Type B pancreatic cell (in vitro differentiated cells): ENCODE measurements at places on chromosomes 13 and 19. TPM values are rescaled to one million over a fixed set of nuclear protein-coding genes. Genes with fewer than 3 reads are reported as not detected.

Gene C1QTNF9B
- total RNA-seq = not detected in 2 replicates

Gene CALM3
- 315 and 335 TPM in 2 replicates for total RNA-seq

Gene HMG20B
- 60.1 and 78.3 TPM in 2 replicates for total RNA-seq

Gene TTC9B
- total RNA-seq = 0.39 and 0.48 TPM in 2 replicates

Gene KLK3
- total RNA-seq = not detected in 2 replicates

Gene TSSK6
- 1.5 and 2.3 TPM in 2 replicates for total RNA-seq

Gene RAB20
- total RNA-seq = 6.4 and 9.1 TPM in 2 replicates

Gene LILRB4
- not detected in 2 replicates for total RNA-seq

Gene ANGPTL8
- not detected in 2 replicates for total RNA-seq

Gene SYCN
- total RNA-seq = not detected in 2 replicates

DNA sequence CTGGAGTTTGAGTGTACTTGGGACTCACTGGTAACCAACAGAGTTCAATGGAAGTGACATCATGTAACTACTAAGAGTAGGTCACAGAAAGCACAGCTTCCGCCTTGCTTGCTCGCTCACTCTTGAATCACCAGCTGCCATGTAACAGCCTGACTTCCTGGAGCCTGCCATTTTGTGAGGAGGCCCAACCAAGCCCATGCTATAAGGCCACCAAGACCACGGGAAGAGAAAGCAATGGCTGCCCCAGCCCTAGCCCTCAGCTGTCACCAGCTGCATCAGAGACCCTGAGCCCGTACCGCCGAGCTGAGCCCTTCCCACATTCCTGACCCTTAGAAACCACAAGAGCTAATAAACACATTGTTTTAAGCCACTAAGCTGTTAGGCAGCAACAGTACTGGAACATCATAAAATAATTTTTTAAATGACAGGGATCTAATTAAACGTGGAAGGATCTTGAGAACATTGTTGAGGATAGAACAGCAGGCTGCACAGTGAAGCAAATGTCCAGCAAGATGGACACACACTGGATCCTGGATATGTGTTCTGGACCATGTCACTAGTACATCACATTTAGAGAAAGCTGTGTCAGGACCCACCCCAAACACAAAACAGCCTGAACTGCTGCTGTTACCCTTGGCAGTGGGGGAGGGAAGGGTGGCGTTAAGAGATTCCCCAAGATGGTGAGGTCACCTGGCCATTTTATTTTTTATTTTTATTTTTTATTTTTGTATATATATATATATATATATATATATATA, 21.7 kb upstream of the LDLR start:
- peaks cover 6% of the 10 kb centered on the region for H3K4me1 ChIP-seq
- H3K4me3 ChIP-seq = no peak overlapping the region
- H3K27me3 ChIP-seq = no peaks in the 10 kb centered on the region
- H3K27ac ChIP-seq = peak overlapping the region; percentile 26

DNA sequence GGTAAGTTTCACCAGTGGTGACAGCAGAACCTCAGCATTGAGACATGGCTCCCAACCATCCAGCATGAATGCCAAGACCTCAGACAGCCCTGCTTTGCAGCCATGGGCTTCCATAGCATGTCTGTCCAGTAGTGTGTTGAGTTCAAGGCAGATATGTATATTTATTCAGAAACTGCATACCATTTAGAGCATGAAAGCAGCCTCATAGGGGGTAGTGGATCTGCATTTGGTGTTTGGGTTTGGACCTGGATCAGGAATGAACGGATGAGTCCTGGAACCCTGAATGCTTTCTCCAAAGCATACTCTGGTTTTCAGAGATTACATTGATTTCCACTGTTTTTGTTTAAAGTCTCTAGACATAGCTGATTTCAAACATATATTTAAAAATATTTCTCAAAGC, 114.3 kb downstream of the ESD start:
- no peak overlapping the region for H3K27ac ChIP-seq
- DNase-seq = no peak
- H3K4me1 ChIP-seq = peaks cover 31% of the 10 kb centered on the region
- no peaks in the 10 kb centered on the region for H3K27me3 ChIP-seq
- H3K36me3 ChIP-seq = no peaks in the 10 kb centered on the region

- H3K27ac ChIP-seq = peak within 1 kb of the TSS; percentile 82
- peaks cover 7% of the 10 kb centered on the region for H3K4me1 ChIP-seq
- peak within 1 kb of the TSS; percentile 86 for H3K4me3 ChIP-seq
- DNase-seq = no peak
Measured at GRCh38 chr13:25171517-25172302, at the start of gene AMER2. AMER2 (minus strand) TSS chr13:25172288; CDS start chr13:25171619, 669 bp downstream.

DNA sequence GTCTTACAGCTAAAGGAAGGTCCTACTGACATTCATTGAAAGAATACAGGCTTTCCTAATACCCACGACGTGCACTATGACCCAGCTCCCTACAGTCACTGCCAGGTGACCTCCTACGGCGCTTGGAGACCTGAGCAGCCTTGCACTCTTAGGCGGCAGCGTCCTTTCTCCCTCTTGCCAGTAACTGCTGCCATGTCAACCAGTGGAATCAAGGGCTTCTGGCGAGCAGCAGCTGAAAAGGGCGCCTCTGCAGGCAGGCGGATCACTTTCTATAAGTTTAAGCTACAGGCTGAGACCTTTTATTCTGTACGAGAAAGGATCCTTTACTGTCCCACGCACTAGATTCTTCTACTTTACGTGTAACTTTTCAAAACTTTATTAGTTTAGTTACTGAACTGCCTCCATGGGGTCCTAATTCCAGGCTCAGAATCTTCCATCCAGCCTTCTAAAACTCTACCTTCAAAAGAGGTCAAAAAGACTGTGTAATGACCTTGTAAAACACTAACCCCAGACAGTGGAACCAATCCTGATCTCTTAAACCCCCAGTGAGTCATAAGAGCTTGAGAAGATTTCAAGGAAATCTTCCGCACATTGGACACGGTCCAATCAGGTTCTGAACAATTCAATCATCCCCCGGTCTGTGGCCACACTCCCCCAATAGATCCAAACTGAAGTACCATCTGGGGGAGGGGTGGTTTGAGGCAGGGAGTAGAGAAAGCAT, 1.9 kb downstream of the KCTD12 start:
- H3K36me3 ChIP-seq = peaks cover 14% of the 10 kb centered on the region
- peaks cover 19% of the 10 kb centered on the region for H3K4me1 ChIP-seq
- peaks cover 38% of the 10 kb centered on the region for H3K27me3 ChIP-seq

DNA sequence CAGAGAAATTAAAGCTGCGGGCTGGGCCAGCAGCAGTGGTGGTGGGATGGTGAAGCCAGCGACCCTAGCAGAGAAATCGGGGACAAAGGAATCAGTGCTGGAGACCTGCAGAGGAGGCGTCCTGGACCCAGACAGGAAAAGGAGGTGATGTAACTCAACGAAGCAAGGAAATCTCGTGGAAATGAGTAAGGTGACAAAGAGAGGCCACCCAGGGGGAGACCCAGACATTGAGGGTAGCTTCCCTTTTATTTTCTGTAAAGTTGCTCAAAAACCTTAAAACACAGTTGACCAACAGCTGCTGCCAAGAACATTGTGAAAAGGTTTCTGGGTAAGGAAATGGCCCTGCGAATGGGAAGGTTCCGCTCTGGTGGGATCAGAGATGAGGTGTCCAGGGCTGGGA, 13.3 kb upstream of the RETN start:
- H3K27me3 ChIP-seq = peaks cover 9% of the 10 kb centered on the region
- H3K36me3 ChIP-seq = no peaks in the 10 kb centered on the region
- DNase-seq = no peak
- H3K4me3 ChIP-seq = no peak overlapping the region
- H3K27ac ChIP-seq = no peak overlapping the region

GRCh38 chr19:29079356-29080032, 133.5 kb downstream of the UQCRFS1 start:
- H3K27ac ChIP-seq = peak overlapping the region; percentile 86
- peaks cover 6% of the 10 kb centered on the region for H3K27me3 ChIP-seq
- no peak overlapping the region for H3K4me3 ChIP-seq
- H3K4me1 ChIP-seq = peaks cover 21% of the 10 kb centered on the region
- DNase-seq = no peak

GRCh38 chr19:57978586-57979289, 4.4 kb upstream of the C19orf18 start:
- no peaks in the 10 kb centered on the region for H3K4me1 ChIP-seq
- no peak overlapping the region for H3K4me3 ChIP-seq
- H3K27ac ChIP-seq = no peak overlapping the region
- peaks cover 94% of the 10 kb centered on the region for H3K36me3 ChIP-seq
- no peak for DNase-seq

GRCh38 chr19:661427-662196, 1.4 kb downstream of the RNF126 start:
- peak overlapping the region; percentile 89 for H3K27ac ChIP-seq
- peaks cover 14% of the 10 kb centered on the region for H3K4me1 ChIP-seq
- DNase-seq = no peak
- H3K36me3 ChIP-seq = no peaks in the 10 kb centered on the region
- peak overlapping the region; percentile 87 for H3K4me3 ChIP-seq

DNA sequence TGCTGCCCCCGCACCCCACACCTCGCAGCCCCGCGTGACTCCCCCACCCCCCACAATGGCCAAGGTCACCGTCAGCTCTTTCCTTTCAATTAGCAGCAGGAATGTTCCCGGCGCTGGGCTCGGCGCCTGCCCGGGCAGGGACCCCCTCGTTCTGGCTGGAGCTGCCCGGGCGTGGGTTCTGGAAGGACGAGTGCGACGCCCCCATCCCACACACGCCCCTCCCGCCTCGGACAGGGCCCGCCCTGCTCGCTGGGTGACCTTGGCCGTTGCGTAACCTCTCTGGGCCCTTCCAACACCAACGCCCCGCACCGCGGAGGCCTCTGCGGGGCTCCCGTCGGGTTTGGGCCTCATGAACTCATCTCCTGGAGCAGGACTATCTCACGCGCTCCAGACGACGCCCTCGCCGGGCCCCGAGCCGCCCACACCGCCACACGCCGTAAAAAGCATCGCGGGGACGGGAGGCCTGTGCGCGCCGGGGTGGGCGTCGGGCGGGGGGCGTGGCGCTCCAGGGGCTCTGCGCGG, 10.3 kb downstream of the PALM start:
- DNase-seq = no peak
- H3K36me3 ChIP-seq = peaks cover 5% of the 10 kb centered on the region
- H3K27ac ChIP-seq = no peak overlapping the region
- no peaks in the 10 kb centered on the region for H3K27me3 ChIP-seq
- H3K4me1 ChIP-seq = peaks cover 8% of the 10 kb centered on the region

GRCh38 chr13:100694722-100695508, 20.3 kb upstream of the TMTC4 start:
- H3K4me1 ChIP-seq = no peaks in the 10 kb centered on the region
- no peak overlapping the region for H3K4me3 ChIP-seq
- DNase-seq = no peak
- peaks cover 5% of the 10 kb centered on the region for H3K27me3 ChIP-seq
- no peak overlapping the region for H3K27ac ChIP-seq

GRCh38 chr13:75782985-75783384, 146.9 kb downstream of the LMO7 start:
- H3K27me3 ChIP-seq = no peaks in the 10 kb centered on the region
- H3K4me1 ChIP-seq = peaks cover 4% of the 10 kb centered on the region
- H3K36me3 ChIP-seq = peaks cover 35% of the 10 kb centered on the region
- DNase-seq = no peak
- no peak overlapping the region for H3K27ac ChIP-seq
- no peak overlapping the region for H3K4me3 ChIP-seq

DNA sequence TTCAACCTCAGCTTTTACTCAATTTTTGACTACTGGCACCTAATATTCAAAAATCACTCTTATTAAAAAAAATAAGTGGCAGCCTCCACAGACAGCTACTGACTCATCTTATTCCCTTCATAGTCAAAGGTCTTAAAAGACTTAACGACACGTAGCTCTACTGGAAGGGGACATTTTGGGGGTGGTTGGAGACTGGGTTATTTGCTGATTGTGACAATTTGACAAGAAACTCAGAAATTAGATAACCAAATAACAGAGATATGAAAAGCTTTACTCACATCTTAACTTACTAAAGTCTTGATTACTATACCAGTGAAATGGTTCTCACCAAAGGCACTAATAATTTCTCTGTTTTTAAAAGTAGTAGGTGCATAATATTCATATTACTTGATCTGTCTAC, 25.7 kb downstream of the UGGT2 start:
- H3K27ac ChIP-seq = no peak overlapping the region
- no peaks in the 10 kb centered on the region for H3K27me3 ChIP-seq
- H3K36me3 ChIP-seq = peaks cover 6% of the 10 kb centered on the region
- DNase-seq = no peak
- H3K4me3 ChIP-seq = no peak overlapping the region

- H3K4me1 ChIP-seq = peaks cover 26% of the 10 kb centered on the region
- no peaks in the 10 kb centered on the region for H3K27me3 ChIP-seq
- DNase-seq = no peak
- H3K27ac ChIP-seq = peak overlapping the region; percentile 96
- peaks cover 10% of the 10 kb centered on the region for H3K36me3 ChIP-seq
- H3K4me3 ChIP-seq = peak overlapping the region; percentile 94
Measured at GRCh38 chr19:55259540-55260210, 858 bp upstream of the PPP6R1 start.

DNA sequence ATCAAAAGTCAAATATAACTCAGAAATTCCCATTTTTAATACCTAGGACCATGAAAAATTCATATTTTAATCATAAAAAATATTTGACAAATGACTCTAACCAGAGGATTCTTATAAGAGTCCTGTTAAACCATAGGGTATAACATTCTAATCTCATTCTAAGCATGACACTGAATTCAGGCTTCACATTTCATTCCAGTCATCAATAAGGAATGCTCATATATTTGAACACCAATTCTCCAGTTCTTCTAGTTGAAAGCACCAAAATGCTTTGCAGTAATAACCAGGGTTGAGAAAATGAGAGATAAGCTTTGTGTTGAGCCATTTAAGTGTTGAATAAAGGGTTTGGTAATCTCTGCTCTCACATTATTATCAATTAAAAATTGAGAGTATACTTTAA, 147.5 kb downstream of the VWA8 start:
- no peaks in the 10 kb centered on the region for H3K27me3 ChIP-seq
- peaks cover 32% of the 10 kb centered on the region for H3K36me3 ChIP-seq
- H3K27ac ChIP-seq = no peak overlapping the region
- no peak overlapping the region for H3K4me3 ChIP-seq
- no peaks in the 10 kb centered on the region for H3K4me1 ChIP-seq

DNA sequence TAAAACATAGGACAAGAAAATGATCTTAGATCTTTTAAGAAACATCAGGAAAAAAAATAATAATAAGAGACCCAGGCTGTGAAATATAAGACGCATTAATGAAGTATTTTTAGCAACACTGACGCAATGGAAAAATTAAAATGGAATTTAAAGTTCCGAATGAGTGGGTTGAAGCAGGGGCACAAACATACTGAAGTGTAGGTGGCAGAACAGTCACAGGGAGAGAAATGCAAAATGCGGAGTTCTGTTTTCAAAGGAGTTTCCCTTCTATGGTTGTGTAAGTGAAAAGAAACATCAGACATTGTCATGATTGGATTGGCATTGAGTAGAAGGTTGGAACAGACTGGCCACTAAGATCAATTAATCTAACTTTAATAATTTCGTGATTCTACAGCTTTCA, 159.8 kb downstream of the CYSLTR2 start:
- no peak for DNase-seq
- H3K4me1 ChIP-seq = peaks cover 4% of the 10 kb centered on the region
- no peaks in the 10 kb centered on the region for H3K36me3 ChIP-seq
- no peaks in the 10 kb centered on the region for H3K27me3 ChIP-seq
- H3K27ac ChIP-seq = no peak overlapping the region
- H3K4me3 ChIP-seq = no peak overlapping the region

GRCh38 chr19:35118268-35119020, 2.8 kb downstream of the FXYD3 start:
- no peaks in the 10 kb centered on the region for H3K27me3 ChIP-seq
- peak overlapping the region; percentile 89 for H3K27ac ChIP-seq
- no peaks in the 10 kb centered on the region for H3K36me3 ChIP-seq
- peak overlapping the region; percentile 77 for H3K4me3 ChIP-seq
- peaks cover 44% of the 10 kb centered on the region for H3K4me1 ChIP-seq
